ENCODE measurements at places on chromosomes 16 and 17.

DNA sequence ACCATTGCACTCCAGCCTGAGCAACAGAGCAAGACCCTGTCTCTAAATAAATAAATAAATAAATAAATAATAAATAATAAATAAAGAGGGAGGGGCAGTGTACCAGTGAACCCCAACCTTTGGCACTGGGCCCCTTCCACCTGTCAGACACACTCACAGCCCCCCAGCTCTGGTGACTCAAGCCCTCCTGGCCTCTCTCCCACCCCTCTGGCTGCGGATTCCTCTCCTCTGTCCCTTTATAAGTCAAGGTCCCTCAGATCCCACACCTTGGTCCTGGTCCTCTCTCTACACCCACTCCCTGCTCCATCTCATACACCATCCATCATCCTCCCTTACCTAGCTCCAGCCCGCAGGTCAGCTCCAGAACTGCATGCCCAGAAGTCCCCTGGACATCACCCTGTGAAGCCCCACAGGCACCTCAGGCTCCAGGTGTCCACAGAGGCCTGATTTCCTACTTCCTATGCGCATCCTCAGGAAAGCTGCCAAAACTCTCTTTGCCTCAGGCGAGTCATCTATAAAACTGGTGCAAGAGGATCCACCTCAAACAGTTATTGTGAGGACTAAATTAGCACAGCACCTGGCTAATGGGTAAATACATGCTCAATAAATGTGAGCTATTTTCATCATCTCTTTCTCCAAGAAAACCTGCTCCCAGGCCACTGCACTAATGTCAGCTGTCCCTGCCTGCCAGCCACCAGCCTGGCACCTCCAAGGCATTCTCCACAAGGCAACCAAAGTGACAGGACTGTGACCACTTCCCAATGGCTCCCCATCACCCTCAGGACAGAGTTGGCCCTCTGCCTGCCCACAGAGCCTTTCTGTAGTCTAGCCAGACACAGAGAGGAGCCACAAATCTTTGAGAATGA lies 46.8 kb downstream of the BEAN1 start:
- DNase-seq: no peak

GRCh38 chr17:40291281-40291664 lies 3.6 kb downstream of the CDC6 start:
- DNase-seq: no peak

GRCh38 chr16:78505544-78506366 lies 406.3 kb downstream of the WWOX start:
- DNase-seq: peak; percentile 35

DNA sequence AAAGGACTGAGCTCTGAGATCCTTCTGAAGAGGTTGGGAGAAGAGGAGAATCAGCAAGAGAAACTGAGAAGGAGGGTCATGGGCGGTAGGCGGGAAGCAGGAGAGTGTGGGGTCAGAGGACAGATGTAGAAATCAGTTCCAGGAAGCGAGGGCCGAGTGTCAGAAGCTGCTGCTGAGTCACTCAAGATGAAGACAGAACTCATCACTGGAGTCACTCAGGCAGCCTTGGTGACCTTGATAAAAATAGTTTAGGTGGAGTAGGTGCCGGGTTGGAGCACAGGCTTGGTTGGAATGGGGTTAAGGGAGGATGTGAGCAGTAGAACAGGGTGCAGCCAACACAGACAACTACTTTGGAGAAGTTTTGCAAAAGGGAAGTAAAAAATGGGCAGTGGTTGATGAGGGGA lies 6.1 kb upstream of the ITGAM start:
- DNase-seq: no peak

DNA sequence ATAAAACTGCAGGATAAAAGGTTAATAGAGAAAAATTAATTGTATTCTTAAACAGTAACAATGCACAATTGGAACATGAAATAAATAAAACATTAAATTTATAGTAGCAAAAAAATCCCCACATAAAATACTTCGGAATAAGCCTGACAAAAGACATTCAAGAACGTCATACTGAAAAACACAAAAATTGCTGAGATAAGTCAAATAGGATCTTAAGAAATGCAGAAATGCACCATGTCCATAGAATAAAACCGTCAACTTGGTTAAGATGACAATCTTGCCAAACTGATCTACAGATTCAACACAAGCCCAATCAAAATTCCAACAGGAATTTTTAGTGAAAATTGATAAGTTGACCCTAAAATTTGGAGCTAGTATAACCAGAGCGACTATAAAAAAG lies 76.6 kb downstream of the TBC1D16 start:
- no peak for DNase-seq

GRCh38 chr16:67928561-67929364 lies 2.9 kb downstream of the CTRL start:
- peak; percentile 81 for DNase-seq

DNA sequence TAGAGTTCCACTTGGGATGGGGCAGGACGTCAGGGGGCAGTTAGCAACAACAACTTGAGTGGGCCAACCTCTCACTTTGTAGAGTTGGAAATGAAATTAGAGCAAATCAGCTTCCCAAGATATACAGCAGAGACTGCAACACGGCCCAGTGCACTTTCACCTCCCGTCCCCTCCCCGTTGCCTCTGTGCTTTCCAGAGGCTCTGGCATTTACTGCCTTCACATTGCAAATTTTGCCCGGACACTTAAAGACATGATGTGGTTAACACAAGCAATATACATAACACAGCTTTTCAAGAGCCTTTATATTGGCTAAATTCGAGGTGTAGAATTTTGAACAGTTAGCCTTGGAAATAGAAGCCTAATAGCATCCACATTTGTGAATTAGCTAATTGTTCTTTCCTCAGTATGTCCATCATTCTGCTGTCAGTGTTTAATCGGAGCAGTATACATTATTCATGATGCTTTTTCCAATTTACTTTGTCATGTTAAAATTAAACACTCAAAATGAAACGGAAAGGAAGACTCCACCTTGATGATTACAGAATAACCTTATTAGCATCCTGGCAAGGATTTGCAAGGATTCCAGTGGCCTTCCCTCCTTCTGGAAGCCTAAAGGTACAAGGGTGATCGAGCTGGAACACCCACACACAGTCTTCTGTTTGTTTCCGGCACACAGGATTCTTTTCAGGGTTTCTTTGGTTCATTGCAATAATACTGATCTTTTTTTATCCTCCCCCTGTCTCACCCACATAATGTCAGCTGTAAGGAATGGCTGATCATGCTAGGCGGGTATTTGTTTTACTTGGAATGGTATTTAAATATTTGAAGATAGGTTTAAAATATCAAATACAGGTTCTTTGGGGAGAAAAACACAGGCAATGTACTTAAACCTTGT lies 190.9 kb upstream of the CACNG5 start:
- DNase-seq: no peak

DNA sequence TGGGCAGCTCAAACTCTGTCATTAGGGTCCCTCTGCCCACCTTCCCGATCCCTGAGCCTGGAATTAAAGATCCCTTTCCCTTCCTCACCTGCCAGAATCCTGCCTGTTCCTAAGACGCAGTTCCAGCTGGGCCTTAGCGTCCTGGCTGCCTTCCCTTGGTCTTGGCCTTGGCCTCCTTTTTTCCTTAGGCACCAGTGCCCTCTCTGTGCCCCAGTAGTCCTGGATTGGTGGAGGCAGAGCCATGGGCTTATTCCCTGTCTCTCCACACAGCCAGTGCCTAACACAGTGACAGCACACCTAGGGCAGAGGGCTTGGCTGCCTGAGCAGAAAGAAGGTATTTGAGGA lies 3.5 kb downstream of the TMEM132E start:
- DNase-seq: no peak

- DNase-seq: no peak
These were observed 11.0 kb downstream of the P3H4 start for GRCh38 chr17:41800601-41801373.

GRCh38 chr17:59527931-59528330 lies 37.5 kb upstream of the DHX40 start:
- DNase-seq: no peak

DNA sequence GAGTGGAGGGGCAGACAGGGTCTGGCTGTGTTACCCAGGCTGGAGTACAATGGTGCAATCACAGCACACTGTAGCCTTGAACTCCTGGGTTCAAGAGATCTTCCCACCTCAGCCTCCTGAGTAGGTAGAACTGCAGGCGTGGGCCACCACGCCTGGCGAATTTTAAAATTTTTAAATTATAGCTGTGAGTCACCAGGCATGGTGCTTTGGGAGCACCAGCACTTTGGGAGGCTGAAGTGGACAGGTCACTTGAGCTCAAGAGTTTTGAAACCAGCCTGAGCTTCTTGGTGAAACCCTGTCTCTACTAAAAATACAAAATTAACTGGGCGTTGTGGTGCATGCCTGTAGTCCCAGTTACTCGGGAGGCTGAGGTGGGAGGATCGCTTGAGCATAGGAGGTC lies 114.0 kb downstream of the CHD9 start:
- no peak for DNase-seq

DNA sequence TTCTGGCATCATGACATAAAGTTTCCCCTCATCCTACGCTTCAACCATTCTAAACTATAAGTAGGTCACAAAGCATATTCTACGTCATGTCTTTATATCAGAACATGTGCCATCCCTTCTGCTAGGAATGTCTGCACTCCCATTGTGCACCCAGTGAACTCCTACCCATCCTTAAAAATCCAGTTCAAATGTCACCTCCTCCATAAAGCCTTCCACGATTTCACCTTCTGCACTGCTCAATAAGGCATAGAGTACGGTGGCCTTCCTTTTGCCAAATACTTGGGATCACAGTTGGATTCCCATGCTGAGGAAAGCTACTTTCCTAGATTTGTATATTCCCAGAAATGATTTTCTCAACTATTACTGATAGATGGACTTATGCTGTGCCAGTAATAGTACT lies 186.3 kb upstream of the ZKSCAN2 start:
- no peak for DNase-seq

GRCh38 chr17:8965394-8966168 lies at the start of gene PIK3R5:
TSS of gene PIK3R5 (minus strand) at chr17:8965707. CDS start at chr17:8911494, 54,213 bp downstream.
- no peak for DNase-seq

DNA sequence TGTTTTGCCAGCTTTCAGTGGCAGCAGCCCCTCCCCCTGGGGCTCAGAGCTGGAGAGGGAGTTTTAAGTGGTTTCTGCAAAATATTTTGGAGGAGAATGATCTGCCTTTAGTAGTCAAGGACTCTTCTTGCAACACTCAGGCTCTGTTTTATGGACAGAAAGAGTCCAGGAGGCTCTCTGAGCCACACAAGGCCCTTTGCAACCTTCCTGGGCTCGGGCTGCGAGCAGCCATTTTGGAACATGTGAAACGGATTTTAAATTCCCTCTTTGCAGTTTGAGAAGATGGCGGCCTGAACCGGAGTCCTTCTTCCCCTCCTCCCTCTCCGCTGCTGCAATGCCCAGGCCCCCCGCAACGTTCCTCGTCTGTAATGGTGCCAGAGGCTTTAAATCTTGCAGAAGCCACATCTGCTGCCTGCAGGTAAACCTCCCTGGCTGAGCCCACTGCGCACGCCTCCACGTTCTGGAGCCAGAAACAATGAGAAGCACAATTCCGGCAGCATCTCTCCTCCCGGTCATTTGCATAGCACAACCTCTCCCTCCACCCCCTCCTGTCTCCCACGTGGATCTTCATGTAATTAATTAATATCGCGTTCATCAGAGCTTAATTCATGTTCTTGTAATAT lies 386.1 kb downstream of the SEC14L1 start:
- DNase-seq: no peak

DNA sequence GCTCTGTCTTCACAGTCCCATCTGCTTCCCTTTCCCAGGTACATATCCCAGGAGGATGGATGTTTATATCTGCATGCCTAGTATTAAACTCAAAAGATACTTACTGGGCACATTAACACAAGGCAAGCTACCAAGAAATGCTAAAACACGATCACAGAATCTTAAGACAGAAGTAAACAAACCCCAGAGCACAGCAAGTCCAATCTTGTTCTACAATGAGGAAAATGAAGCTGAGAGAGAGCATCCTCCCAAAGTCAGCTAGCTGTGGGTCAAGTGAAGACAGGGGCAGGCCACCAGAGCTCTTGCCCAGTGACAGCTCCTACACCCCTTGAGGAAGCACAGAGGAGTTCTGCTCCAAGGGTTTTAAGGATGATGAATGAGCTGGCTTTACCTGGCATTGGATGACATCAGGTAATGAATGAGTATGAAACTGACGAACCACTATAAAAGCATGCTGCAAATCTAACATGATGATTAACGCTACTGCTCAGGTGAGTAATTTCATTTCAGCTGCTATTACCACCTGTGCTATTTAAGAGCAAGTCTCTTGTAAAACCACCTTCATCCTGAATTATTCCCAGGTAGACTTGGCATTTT lies 20.3 kb downstream of the XPO6 start:
- DNase-seq: no peak

DNA sequence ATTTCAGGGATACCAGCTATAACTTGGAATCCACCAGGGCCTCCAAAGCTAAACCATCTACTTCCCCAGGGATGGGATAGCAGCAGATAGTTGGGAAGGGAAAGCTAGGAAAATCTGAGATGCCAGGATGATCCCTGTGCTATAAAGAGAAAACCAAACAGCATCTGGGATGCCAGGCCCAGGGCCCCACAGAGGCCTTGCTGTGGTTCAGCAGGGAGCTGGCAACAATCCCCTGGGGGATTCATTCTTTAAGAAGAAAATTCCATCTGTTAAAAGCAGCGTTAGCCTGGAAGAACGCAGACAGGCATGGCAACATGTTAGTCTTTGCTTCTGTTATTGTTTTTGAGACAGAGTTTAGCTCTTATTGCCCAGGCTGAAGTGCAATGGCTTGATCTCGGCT lies 16.6 kb downstream of the MYO18A start:
- DNase-seq: no peak

GRCh38 chr17:49993423-49994060 lies 1.5 kb downstream of the DLX3 start:
- DNase-seq: no peak

GRCh38 chr16:14007450-14007849 lies 63.7 kb upstream of the MRTFB start:
- DNase-seq: no peak

DNA sequence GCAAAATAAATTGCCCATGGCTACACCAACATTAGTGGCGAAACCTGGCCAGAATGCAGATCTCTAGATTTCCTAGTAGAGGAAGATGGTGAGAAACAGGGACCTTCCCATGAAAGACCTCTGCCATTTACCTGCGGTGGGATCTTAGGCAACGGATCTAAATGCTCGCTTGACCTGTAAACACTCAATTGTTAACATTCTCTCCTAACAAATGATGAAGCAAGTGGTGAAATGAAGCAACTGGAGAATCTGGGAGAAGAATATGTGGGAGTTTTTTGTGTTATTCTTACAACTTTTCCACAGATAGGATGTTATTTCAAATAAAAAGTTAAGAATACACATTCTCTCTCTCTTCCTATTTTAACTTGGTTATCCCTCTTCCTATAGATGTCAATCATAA lies 56.6 kb downstream of the SMG6 start:
- DNase-seq: no peak

GRCh38 chr17:16873174-16874035 lies 98.5 kb downstream of the TNFRSF13B start:
- peak; percentile 18 for DNase-seq

- DNase-seq: no peak
These were observed 10.1 kb upstream of the TMEM98 start for GRCh38 chr17:32917842-32918241.

Measured in hypothalamus (tissue), 51 donors.